ENCODE measurements at places on chromosomes 12 and 14.

GRCh38 chr12:2358986-2359658, 306.3 kb downstream of the CACNA1C start:
- no peak for DNase-seq

GRCh38 chr12:30002677-30003076, 218.9 kb upstream of the TMTC1 start:
- no peak for DNase-seq

GRCh38 chr12:97903356-97903755, 440.8 kb downstream of the RMST start:
- DNase-seq: no peak

DNA sequence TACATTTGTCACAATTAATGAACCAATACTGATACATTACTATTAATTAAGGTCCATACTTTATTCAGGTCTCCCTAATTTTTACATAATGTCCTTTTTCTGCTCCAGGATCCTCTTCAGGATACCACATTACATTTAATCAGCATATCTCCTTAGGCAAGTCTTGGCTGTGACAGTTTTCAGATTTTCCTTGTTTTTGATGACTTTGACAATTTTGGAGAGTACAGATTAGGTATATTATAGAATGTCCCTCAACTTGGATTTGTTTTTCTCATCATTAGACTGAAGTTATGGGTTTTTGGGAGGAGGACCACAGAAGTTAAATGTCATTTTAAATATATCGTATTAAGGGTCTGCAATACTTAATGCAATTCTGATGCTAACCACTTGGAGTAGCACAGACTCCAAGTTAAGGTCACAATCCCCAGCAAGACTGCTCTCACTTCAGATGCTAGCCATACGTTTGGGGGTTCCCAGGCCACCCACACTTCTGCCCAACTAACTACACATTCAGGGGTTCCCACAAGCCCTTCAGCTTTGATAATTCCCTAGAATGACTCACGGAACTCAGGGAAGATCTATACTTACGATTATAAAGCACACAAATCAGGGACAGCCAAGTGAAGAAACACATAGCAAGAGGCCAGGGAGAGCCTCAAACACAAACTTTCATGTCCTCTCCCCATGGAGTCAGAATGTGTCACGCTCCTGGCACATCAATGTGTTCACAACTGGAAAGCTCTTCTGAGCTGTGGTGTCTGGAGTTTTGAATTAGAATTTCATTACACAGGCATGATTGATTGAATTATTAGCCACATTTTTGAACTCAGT, 17.0 kb upstream of the NUBPL start:
- DNase-seq: no peak

- no peak for DNase-seq
Observed at GRCh38 chr12:132384916-132385774, 55.8 kb upstream of the GALNT9 start.

DNA sequence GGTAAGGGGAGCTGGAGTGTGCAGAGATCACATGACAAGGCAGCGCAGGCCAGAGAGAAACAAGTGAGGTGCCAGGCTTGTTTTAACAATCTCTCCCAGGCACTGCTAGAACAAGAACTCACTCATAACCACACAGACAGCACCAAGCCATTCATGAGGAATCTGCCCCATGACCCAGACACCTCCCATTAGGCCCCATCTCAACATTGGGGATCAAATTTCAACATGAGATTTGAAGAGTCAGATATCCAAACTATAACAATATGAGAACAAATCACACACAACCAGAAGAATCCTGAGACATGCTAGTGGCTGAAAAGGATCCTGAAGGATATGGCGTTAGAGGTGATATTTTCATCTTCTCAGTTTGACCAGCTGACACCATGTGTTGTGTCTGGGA, 21.9 kb downstream of the OR6J1 start:
- no peak for DNase-seq

DNA sequence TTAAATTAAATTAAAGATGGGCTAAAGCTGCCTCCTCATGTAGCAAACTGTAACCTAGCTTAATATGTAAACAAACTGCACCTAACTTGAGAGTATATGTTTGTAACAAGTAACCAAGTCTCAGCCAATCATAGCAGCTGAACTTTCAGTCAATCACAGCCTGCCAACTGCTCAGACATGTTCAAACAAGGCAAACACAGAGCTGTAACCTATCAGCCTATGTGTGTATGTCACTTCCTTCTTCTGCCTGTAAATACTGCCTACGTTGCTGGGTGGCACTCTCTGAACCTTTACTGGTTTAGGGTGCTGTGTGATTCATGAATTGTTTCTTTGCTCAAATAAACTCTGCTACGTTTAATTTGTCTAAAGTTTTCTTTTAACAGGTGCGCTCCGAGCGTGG, 2.9 kb downstream of the SERPINA6 start:
- no peak for DNase-seq

DNA sequence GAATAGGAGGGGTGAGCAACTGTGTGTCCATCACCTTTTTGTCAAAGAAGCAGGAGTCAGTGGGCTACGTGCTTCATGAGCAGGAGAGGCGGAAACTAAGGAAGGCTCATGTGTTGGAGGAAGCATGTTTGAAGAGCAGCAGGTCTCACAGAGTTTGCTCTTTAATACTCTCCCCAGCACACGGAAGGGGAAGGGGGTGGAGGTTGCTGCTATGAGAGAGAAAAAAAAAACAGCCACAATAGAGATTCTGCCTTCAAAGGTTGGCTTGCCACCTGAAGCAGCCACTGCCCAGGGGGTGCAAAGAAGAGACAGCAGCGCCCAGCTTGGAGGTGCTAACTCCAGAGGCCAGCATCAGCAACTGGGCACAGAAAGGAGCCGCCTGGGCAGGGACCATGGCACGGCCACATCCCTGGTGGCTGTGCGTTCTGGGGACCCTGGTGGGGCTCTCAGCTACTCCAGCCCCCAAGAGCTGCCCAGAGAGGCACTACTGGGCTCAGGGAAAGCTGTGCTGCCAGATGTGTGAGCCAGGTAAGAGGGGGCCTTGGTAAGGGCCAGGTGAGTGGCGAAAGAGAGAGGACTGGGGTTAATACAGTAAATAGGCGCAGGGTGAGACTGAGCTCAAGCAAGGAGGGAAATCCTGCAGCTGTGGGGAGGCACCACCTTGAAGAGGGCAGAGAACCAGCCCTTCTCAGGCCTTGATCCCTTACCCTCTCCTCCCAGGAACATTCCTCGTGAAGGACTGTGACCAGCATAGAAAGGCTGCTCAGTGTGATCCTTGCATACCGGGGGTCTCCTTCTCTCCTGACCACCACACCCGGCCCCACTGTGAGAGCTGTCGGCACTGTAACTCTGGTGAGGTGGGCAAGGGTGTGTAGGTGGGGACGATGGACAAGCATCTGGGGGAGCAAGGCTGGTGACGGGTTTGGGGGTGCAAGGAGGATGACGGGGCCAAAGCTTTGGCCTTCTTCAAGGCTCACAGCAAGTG, at the start of gene CD27:
Gene CD27 (plus strand): TSS at position 252 of the 985 bp plus-strand sequence. CDS start 141 bp downstream, at position 393.
- DNase-seq: no peak

DNA sequence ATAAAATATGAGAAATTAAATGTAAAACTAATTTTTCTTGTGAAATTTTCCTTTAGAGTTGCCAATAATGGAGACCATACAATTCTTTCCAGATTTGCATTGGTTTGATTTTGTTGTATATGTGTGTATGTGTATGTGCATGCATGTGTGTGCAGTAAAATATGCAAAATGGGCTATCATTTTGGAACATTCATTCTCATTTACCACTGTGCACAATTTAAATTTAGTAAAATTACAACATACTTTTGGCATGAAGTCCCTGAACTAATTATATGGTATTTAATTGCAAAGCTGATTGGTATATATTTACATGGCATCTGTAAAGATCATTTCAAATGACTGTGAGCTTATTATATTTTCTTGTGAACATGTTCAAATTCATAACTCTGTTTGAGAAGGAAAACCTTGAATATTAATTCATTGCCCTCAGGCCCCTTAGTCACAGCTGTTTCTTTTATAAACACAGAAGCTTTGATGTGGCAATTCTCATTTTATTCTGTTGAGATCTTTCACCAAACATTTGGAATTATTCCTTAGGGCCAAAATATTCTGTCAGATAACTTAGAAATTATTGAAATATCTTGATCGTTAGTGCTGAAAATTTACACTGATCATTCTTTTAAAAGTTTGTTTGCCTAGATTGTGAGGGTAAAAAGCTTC, 17.6 kb downstream of the KERA start:
- no peak for DNase-seq

- no peak for DNase-seq
Observed at GRCh38 chr14:58760121-58760520, 122.4 kb downstream of the DACT1 start.

- DNase-seq: no peak
Observed at GRCh38 chr14:87097015-87097414, 896.0 kb downstream of the GALC start.

DNA sequence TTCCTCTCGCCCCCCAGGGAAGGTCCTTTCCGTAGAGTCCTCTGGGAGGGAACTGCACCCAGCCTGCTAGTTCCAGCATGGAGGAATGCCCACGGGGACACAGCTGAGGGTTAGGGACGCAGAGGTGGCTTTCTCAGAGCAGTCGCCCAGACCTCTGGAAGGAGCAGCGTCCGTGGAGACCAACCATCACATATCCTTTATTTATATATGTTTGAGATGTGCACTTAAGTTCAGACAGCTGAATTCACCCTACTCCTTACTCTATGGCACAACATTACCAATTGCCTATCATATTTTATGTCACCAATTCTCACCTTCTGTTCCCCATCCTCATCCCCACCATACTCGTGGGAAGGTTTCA, 305.6 kb upstream of the DIO3 start:
- no peak for DNase-seq

DNA sequence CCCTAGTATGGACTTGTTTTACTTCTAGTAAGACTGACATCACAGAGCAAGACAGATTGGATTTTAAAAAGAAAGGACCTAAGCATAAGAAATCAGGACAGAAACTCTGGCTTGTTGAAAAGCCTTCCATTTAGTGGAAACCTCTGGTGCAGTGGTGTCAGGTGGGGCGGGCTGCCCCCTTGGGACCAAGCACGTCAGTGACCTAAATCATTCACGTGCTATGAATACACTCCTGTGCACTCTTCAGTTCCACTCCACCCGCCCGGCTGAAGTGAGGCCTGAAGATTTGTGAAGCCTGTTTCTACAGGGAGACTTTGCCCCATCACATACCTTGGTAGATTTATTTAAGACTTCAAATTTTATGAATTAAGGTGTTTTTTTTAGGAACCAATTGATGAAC, 58.2 kb upstream of the STRN3 start:
- DNase-seq: no peak

GRCh38 chr12:100128512-100128908, 14.2 kb downstream of the BLTP3B start:
- DNase-seq: no peak

- DNase-seq: no peak
Observed at GRCh38 chr12:12922191-12922616, 29.8 kb downstream of the GPRC5D start.

GRCh38 chr12:131573631-131574394, 137.1 kb upstream of the SFSWAP start:
- no peak for DNase-seq

DNA sequence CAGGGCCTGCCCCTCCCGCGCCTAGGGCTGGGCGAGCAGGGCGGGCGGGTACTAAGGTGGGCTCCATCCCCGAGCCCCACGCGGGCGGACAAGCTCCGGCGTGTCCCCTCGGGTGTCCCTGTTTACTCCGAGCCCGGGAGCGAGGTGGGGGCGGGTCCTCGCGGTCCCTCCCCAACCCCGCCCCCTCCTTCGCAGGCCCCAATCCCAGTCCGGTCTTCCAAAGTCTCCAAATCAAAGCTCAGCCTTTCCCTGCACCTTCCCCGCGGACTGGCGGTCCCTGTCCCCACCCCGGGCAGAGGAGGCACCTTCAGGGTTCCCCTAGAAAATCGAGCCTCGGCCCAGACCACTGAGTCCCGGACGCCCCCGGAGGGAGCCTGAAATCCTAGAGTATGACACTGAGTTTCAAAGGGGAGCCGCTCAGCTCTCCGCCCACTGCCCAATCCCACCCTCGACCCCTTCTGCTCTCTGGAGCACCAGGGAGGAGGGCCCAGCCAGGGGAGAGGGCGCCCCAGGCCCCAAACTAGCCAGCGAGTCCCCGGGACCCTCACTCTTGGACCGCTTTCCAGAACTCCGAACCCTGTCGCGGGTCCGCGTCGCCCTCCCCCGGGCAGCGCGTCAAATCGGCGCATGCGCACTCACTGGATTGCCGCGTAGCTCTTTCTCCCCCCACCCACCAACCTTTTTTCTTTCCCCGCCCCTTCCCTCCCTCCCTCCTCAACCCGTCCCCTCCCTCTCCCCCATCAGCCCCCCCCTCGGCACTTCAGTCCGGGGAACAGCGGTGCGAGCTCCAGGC, at the start of gene LRP1:
Gene LRP1 (plus strand): TSS at position 758 of the 793 bp plus-strand sequence. CDS start 482 bp downstream, outside the sequence.
- DNase-seq: peak; percentile 74

DNA sequence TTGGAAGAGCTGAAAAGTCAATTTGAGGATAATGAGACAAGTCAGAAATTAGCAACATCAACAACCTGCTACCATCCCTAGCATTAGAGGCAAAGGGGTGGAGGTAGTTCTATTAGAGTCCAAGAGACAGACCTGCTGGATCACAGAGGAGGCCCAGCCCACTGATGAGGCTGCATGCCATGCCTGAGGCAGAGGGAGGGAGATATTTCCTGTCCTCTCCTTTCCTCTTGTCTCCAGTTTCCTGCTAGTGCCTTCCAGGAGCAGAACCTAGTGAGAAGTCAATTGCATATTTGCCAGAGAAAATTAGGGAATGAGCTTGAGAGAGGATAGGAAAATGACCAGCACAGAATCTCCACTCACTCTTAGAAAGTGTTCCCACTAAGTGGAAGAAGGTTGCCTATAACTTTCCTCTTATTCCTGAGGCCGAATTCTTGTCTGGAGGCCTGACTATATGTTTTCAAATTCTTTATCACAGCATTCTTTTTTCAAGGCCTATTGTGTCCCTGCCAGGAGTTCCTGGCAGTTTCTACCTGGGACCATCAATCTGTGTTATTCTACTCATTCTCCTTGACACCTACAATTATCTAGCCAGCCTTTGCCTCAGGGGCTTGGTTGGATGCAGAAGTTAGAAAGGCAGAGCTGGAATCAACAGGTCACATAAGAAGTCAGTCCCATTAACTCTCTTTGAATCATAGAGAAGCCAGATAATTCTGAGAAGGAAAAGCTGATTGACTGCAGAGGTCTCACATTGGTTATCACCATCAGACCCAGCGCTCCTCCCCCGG, 121.9 kb downstream of the EMP1 start:
- DNase-seq: no peak

GRCh38 chr12:12724421-12725085, 7.4 kb downstream of the CDKN1B start:
- no peak for DNase-seq

GRCh38 chr12:91098941-91099340, 12.4 kb downstream of the LUM start:
- DNase-seq: no peak

DNA sequence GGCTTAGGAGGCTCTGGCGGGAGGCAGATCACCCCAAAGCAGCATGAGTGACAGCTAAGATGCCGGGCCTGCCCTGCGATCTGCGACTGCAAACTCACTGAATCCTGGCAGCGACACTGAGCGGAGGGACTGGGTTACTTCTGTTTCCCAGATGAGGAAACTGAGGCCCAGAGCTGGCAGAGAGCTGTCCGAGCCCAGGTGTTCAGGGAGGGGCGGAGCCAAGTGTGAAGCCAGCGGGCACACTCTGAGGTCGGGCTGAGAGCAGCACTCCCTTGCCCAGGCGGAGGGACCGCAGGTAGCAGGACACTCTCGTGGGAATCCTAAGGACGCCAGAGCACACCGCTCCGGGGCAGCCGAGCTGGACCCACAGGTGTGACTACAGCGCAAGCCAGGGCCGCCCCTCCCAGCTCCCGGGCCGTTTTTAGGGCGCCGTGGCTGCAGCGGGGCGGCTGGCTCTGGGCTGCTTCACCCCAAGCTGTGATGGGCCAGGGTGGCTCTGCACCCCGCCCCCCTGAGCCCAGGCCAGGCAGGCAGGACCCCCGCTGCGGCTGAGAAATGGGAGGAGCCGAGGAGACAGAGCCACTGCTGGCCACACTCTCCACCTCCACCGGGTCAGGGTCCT, 27.4 kb downstream of the MMP17 start:
- DNase-seq: no peak

All from T-helper 22 cell (primary cell).